ENCODE measurements at places on chromosomes 6 and 20. TPM values are rescaled to one million over a fixed set of nuclear protein-coding genes. Genes with fewer than 3 reads are reported as not detected.

SLC17A1 gene
- total RNA-seq = not detected

DNA sequence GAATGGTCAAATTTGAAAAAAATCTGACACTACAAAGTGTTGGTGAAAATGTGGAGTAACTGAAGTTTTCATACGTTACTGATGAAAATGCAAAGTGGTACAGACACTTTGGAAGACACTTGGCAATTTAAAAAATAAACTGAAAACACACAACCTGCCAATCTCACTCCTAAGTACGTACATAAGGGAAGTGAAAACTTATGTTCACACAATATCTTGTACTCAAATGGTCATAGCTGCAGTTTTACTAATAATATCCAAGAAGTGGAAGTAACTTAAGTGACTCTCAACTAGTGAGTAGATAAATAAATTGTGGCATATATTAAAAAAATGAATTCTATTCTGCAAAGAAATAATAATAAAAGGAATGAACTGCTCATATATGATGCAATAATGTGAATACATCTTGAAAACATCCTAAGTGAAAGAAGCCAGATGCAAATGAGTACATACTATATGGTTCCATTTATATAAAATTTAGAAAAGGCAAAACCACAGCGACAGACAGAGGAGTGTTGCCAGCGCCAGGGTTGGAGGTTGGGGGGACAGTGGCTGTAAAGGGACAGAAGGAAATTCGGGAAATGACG is 198.2 kb downstream of the ERMARD start:
- no peaks in the 10 kb centered on the region for H3K36me3 ChIP-seq
- H3K4me3 ChIP-seq = no peak overlapping the region
- no peak for DNase-seq
- H3K27me3 ChIP-seq = no peaks in the 10 kb centered on the region
- H3K27ac ChIP-seq = no peak overlapping the region

HLA-DOB gene
- 1.7 TPM for total RNA-seq

SIRPB1 gene
- total RNA-seq = 30.1 TPM

FOXF2 gene
- 17.7 TPM for total RNA-seq

MLN gene
- not detected for total RNA-seq

Measured in upper lobe of left lung (tissue), 6 donors.